HEK293T (cell line): ENCODE measurements at places on chromosomes 7 and 10.
A peak's percentile ranks its signal among the peaks of the same experiment; 100 is the strongest.

GRCh38 chr7:43204081-43204480, 91.6 kb downstream of the HECW1 start:
- no peak for DNase-seq

DNA sequence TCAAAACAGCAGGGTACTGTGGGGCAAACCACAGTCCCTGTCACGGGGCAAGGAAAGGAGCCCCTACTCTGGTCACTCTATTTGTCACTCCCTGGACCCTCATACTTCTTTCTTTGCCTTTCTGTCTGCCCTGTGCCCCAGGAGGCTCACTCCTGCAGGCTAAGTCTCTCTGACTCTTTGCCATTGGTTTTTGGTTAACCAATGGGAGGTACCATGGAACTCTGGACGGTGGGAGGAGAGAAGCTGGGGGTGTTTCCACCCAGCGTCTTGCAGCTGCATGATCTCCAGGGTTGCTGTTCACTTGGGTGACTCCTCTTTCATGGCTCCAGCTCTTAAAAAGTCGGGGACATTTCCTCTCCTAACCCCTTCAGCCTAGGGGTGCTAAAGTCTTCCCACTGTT, 15.4 kb upstream of the EIF5AL1 start:
- DNase-seq: no peak

GRCh38 chr10:32105782-32106382, 49.7 kb upstream of the KIF5B start:
- DNase-seq: no peak

DNA sequence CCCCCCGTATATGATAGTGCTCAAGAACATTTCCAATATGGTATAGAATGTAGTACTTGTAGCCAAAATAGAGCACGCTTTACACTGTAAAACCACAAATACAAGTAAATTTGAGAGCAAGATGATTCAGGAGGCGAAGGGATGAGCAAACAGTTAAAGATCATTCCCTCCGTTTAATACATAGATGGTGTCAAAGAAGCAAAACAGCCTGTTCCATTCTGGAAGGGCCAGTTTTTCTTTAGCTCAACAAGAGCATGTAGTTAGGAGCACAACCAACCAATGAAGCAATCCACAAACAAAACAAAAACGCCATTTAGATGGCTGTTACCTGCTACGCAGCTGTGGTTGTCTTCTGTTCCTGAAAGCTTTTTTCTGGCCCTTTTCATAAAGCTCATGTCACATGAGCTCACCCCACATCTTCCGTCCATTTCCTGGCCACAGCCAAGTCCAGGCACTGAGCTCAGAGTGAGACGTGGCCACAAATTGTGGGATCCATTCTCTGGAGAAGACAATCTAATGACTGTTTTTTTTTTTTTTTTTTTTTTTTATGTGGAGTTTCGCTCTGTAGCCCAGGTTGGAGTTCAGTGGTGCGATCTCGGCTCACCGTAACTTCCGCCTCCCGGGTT, 185.6 kb downstream of the FANK1 start:
- no peak for DNase-seq

GRCh38 chr7:156956727-156957126, 7.2 kb downstream of the NOM1 start:
- DNase-seq: no peak

GRCh38 chr7:96061009-96061408, 260.9 kb downstream of the SLC25A13 start:
- DNase-seq: no peak

DNA sequence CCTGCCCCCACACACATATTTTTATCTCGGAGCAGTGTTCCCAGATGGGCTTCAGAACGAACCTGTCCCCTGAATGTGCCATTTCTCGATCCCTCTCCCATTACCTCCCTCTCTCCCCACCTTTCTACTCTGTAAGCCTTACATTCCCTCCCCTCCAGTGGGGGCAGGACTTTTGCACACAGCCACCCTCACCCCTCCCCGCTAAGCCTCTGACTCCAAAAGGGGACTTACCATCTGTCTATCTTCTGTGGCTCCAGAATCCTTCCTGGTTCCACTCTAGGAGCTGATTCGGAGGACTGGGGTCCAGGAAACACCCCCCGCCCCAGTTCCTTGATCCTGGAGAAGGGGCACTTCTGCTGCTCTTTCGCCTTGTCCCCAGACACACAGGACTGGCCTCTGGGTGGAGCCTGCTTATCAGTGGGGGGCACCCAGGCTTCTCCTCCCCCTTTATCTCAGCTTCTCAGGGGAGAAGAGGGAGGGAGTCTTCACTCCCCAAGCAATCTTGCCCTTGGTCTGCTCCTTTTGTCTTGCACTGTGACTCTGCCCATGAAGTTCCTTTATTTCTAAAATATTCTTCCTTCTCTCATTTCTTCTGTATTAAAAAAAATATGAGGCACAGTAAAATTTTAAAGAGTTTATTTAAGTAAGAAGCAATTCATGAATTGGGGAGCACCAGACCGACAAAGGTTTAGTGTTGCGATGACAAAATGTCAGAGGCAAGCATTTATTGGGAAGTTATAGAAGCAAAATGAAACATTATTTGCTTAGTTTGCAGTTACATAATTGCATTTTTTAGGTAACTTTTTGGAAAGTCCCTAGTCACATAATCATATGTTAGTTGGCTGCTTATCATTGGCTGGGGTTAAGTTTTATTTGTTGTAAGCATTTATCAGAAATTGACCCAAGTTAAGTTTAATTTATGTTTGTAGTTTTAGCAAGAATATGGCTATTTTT, at the start of gene KEL:
KEL (minus strand) TSS at position 391 of the 954 bp plus-strand sequence; CDS start at position 234, 157 bp downstream.
- no peak for DNase-seq

DNA sequence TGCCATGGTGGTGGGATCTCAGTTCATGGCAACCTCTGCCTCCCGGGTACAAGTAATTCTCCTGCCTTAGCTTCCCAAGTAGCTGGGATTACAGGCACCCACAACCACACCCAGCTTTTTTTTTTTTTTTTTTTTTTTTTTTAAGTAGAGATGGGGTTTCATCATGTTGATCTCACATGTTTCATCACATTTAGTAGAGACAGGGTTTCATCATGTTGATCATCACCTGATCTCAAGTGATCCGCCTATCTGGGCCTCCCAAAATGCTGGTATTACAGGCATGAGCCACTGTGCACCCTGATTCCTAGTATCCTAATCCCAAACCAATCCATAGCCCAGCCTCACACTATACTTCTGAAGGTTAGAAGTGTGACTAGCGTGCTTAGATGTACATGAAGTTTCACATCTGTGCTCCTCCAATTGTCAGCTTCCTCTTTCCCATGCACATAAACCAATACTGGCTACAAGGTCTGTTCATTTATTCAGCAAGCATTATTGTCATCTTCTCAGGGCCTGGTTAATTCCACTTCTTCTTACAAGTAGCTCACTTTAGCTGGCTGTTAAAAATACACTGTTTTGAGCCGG, 6.8 kb upstream of the NAT16 start:
- no peak for DNase-seq

- DNase-seq: no peak
These were observed 6.4 kb downstream of the UBTD1 start for GRCh38 chr10:97505152-97505551.

DNA sequence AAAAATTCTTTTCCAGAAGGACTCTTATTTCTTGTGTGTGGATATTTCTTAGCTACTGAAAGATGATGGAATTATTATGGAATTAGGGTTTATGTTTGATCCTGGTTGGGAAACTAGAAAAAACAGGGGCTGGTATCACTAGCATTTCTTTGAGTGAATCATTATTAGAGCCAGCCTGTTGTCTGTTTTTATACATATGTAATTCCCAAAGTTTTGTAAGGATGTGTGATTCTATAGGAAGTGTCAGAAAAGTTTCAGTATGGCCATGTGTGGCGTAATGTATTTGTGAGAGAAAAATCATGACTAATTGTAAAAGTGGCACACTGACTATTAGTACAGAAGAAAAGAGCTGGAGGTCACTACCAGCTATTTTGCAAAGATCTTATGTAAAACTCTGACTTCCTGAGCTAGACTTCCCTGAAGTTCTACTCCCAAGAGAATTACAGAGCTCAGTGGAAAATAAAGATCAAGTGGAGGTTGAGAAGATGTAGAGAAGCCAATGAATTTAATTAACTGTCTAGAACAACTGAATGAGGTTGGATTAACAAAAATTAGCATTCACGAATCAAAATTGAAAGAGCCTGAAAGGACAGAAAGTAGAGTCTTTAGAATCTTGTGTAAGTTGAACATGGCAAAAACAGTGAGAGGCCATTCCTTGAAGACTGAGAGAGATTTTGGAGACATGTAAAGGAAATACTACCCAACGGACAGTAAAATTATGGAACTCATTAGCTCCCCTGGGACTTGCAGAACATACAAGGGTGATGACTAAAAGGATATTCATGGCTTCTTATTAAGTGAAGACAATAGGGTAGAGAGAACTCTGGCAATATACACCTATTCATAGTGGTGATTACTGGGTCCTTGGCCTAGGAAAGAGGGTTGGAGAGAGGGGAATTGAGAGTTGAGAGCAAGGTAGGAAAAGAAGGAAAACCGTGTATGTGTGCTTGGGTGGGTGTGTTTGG, 12.5 kb downstream of the ZNF365 start:
- DNase-seq: no peak

DNA sequence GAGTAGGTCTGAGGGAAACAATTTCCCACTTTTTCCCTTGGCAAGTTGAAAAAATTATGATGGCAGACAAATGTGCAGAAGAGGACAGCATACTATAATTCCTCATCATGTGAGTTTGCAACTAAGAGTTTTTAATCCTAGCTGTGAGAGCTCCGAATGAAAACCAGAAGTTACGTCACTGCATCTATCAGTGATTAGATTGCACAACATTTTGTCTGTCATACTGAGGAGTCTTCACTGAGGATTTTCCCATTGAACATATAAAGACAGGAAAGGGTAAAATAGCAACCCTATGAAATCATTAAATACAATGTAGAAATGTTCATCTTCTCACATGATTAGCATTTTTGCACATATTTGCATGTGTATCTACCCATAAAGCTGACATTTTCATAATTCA, 45.8 kb downstream of the ZNF736 start:
- no peak for DNase-seq

- peak; percentile 45 for DNase-seq
These were observed 29.8 kb downstream of the MTURN start for GRCh38 chr7:30164567-30164966.

GRCh38 chr7:79749856-79750255, 296.4 kb upstream of the MAGI2 start:
- no peak for DNase-seq

- DNase-seq: no peak
These were observed 100.0 kb downstream of the RNF216 start for GRCh38 chr7:5681423-5681822.

DNA sequence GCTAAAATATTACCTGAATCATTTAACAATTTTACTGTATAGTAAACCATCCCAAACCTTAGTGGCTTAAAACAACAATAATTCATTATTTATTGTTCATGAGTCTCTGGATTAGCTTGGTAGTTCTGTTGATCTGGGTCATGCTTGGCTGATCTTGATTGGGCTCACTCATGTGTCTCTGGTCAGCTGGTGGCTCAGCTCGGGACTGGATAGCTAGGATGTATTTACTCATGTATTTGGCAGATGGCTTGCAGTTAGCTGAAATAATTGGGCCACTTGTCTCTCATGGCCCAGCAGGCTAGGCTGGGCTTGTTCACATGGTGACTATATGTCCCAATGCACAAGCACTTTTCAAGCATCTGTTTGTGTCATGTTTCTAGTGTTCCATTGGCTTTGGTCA, 262.8 kb downstream of the BBS9 start:
- no peak for DNase-seq

GRCh38 chr7:41641011-41641664, 61.8 kb downstream of the INHBA start:
- peak; percentile 15 for DNase-seq

DNA sequence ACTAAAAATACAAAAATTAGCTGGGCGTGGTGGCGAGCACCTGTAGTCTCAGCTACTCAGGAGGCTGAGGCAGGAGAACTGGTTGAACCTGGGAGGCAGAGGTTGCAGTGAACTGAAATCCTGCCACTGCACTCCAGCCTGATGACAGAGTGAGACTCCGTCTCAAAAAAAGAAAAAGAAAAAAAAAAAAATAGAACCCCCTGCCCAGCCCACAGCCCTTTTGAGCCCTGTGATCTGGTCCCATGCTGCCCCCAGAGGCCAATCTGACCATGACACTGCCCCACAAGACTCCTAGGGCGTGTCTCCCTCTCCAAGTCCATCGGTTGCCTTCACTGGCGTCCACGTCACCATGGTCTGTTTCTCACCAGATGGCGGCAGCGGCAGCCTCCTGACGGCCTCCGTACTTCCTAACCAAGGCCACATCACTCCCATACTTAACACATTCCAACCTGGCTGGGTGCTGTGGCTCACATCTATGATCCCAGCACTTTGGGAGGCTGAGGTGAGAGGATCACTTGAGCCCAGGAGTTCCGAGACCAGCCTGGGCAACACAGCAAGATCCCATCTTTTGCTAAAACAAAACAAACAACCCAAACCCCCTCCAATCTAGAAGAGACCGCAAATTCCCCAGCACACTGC, 18.0 kb downstream of the STX1A start:
- DNase-seq: peak; percentile 76

DNA sequence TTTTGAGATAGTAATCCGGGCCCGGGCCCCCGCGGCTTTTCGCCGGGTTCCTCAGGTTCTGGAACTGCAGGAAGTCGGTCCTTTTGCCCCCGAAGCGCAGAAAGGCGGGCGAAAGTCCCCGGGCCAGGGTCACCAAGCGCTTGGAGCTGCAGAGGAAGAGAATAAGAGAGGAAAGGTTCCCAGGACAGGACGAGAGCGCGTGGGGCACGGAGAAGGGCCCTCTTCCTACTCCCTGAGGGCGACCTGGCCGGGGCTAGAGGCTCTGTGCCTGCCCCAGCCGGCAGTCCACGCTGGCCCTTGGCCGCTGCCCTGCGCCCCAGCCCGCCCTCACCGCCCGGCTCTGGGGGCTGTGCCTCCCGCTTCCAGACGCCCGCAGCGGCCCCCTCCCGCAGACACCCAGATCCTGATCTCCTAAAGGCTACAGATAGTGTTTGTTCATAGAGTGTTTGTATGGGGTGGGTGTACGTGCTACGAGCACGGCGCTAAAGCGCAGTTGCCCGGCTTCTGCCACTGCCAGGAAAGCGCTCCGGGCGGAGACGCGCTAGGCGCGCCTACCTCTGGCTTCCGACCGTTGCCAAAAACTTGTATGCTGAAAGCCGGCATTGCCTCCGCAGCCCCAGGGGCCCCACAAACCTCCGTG, 3.2 kb downstream of the HPSE2 start:
- no peak for DNase-seq

GRCh38 chr10:94279835-94280709, 82.7 kb downstream of the NOC3L start:
- DNase-seq: peak; percentile 86

- no peak for DNase-seq
These were observed 97.2 kb upstream of the PODXL start for GRCh38 chr7:131653418-131654248.

DNA sequence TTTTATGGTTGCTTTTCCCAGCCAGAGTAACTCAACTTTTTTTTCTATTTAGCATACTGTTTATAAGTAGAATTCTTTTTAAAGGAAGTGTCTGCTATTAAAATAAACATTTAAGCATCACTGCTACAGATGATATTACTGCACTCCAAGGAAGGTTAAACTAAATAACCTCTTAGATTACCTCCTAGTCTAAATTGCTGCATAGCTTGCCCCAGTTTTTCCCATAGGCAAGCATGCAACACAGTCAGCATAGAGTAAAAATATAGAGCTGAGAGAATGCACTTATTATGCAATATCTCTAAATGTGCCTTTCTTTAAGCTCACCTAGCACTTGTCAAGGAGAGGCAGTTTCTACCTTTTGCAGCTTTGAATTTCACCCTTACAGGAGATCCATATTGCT, 1392.4 kb upstream of the CELF2 start:
- no peak for DNase-seq
